Stimulated activated CD4-positive, alpha-beta T cell treated with anti-CD3 and anti-CD28 coated beads, Interleukin-1b, Interleukin-23, amount 100 ng/mL, for 48 hours (primary cell): ENCODE measurements at places on chromosomes 1 and 21.

GRCh38 chr21:26506956-26507355 lies 66.1 kb downstream of the CYYR1 start:
- no peak for DNase-seq

GRCh38 chr21:39976800-39977199 lies 109.6 kb downstream of the PCP4 start:
- DNase-seq = no peak

GRCh38 chr1:210201681-210202080 lies 30.9 kb upstream of the SERTAD4 start:
- no peak for DNase-seq

GRCh38 chr21:39007532-39007931 lies 175.7 kb downstream of the PSMG1 start:
- DNase-seq = no peak

GRCh38 chr1:230398856-230399255 lies 27.3 kb downstream of the PGBD5 start:
- no peak for DNase-seq
